HTR-8/SVneo (cell line): ENCODE measurements at places on chromosomes 6 and 20.

DNA sequence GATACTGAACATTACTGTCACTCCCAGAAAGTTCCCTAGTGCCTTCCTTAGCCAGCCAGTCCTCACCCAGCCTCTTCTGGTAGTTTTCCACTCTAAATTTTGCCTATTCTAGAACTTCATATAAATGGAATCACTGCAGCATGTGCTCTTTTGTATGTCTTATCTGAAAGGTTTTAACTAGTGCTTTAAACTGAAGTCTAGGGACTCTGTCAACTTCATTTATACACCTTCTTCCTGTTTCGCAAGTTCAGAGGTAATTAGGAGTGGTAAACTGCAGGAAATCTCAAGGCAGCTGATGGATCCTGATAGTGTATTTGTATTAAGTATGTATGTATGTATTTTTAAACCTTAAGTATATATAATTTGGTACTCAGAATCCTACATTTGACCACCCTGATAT is 94.3 kb downstream of the TCP11 start:
- DNase-seq, result no peak

DNA sequence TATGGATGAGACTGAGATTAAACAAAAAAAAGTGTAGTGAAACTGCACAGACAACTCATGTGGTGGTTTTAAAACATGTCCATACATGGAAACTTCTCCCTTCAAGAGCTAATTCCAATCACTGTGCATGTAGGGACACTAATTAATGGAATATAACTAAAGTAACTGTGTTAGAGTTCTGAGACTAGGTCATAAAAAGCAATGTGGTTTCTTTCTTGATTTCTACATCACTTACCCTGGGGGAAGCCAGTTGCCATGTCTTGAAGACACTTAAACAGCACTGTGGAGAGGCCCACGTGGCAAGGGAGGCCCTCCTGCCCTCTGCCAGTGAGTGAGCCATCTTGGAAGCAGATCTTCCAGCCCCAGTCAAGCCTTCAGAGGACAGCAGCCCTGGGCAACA is 118.2 kb upstream of the DST start:
- DNase-seq, result no peak

GRCh38 chr20:31712564-31713311 is 9.9 kb downstream of the BCL2L1 start:
- DNase-seq, result peak; percentile 64

- DNase-seq, result no peak
Measured at GRCh38 chr6:120608826-120609225, 725.5 kb downstream of the TBC1D32 start.

DNA sequence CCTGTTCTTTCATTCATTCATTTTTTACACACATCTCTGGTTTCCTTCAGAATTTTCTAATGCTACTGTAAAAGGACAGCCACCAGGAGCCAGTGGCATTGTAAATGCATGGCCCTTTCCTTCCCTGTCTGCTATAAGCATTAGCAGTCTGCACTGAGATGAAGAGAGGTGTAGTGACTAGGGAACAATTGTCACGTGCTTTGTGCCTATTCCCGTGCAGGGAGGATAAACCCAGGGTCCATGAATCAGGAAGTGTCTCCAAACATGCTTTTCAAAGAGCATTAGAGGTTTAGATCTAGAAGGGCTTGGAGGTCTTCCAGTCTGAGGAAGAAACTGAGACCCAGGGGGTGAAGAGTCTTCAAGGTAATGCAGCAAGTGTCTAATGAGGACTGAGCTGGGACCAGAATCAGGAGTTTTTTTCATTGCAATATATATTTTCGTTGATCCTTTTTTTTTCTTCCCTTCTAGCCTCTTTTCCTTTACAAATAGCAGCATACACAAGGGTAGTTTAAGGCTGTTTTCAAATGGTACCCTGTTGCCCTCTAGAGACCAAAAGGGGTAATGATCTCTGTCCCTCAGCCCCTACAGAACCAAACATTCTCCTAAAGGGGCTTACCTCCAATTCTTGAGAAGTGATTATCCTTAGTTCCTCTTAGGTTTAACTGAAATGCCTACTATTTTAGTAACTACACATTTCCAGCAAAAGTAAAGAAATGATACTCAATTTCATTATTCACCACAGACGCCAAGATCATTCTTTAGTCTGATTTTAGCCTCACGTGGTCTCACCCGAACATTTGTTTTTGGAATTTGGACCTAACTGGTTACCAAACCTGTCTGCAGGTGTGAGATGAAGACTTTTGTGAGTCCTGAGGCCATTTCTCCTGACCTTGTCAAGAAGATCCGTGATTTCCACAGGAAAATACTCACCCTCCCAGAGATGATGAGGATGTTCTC is 6.6 kb downstream of the TRIM15 start:
- DNase-seq, result peak; percentile 65

GRCh38 chr6:12698298-12698697 is 18.3 kb upstream of the PHACTR1 start:
- no peak for DNase-seq

DNA sequence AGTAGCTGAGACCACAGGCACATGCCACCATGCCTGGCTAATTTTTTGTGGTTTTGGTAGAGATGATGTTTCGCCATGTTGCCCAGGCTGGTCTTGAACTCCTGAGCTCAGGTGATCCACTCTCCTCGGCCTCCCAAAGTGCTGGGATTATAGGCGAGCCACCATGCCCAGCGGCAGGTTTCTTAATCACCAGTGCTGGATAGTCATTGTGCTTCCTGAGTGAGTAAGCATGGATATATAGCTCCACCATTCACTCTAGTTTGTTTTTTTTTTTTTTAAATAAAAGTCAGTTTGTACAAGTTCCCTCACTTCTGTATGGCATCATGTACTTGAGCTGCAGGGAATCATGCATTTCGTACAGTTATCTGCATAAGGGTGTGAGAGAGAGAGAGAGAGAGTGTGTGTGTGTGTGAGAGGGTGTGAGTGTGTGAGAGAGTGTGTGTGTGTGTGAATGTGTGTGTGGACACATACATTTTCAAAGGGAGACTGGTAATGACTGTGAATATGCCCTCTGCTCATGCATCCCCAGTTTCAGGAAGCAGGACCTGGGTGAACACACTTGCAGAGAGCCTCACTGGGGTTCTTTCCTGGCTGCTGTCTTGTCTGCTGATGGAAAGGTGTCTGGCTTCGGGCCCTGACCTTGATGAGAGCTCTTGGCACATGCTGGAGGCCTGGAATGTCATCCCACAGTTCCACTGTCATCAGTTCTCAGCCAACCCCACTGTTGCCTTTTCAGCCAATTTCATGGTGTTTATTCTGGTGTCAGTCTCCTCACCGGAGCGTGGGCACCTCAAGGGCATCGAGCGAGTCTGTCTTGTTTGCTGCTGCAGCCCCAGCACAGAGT is 65.0 kb upstream of the XRN2 start:
- no peak for DNase-seq

DNA sequence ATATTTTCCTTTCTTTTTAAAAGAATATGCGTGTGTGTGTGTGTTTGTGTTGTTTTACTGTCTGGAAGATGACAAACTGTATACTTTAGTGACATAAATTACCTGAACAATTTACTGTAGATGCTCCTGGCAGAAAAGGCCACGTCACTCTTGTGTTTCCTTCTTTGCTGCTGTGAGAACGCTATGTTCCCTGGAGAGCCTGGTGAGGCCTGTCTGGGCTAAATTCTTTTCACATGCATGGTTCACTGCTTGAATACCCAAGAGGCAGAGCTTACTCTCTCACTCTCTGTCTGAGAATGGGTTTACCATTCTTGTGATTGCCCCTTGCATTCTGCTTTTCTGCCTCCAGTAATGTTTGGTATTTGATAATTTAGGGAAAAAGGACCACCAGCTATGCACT is 64.3 kb downstream of the EDN1 start:
- DNase-seq, result no peak

DNA sequence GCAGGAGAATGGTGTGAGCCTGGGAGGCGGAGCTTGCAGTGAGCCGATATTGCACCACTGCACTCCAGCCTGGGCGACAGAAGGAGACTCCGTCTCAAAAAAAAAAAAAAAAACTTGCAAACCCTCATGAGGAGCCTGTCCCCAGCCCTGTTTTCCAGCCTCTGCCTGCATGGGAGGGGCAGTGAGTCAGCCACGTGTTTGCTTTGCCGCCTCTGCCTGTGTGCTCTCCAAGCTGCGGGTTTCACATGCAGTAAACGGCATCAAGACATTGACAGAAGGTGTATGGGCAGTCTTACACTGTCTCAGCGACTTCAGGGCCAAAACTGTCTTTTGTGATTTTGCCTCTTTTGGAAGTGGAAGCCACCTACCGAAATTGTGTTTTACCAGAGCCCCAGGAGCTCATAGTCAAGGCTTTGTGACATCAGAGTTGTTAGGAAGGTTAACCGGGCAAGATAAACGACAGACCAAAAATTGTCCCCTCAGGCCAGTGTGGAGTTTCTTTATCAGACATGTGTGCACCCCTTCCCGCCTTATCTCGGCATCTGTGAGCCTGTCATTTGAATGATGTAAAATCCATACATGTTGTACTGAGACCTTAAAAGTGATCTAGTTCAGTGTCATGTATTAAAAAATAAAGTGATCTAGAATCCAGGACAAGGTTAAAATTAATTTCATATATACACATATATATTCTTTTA is 52.9 kb downstream of the RPP40 start:
- no peak for DNase-seq

DNA sequence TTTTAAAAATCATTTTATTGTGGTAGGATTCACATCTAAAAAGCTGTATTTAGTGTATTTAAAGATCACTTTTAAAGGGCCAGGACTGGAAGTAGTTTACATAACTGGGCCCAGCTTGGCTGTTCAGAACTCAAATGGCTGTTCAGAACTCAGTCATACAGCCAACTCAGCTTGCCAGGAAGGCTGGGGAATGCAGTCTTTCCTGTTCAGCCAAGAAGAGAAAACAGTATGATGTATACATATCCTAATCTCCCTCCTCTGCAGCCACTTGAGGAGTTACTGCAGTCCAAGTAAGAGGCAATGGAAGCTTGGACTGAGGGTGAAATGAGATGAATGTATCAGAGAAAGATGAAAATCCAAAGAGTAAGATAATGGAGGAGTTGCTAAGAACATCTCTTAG is 24.6 kb downstream of the DSTN start:
- no peak for DNase-seq

GRCh38 chr20:2331106-2331505 is 35.3 kb downstream of the TGM3 start:
- DNase-seq, result no peak

GRCh38 chr6:37675100-37675499 is 22.6 kb downstream of the MDGA1 start:
- DNase-seq, result no peak

- no peak for DNase-seq
Measured at GRCh38 chr6:792662-793061, 99.7 kb upstream of the EXOC2 start.

DNA sequence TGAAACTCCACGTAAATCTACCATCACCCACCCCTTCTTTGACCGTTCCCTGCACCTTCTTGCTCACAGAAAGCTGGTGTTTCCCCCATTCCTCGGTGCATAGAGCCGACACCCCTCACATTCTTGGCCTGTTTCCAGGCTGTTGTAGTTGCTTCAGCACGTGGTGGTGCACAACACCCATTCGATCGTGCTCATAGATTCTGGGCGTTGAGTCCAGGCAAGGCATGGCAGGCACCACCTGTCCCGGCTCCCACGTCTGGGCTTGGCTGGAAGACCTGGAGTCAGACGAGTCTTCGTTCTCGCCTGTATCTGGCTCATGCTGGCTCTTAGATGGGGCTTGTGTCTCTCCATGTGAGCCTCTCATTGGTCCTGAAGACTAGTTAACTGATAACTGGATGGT is 100.6 kb downstream of the FAM120B start:
- no peak for DNase-seq

DNA sequence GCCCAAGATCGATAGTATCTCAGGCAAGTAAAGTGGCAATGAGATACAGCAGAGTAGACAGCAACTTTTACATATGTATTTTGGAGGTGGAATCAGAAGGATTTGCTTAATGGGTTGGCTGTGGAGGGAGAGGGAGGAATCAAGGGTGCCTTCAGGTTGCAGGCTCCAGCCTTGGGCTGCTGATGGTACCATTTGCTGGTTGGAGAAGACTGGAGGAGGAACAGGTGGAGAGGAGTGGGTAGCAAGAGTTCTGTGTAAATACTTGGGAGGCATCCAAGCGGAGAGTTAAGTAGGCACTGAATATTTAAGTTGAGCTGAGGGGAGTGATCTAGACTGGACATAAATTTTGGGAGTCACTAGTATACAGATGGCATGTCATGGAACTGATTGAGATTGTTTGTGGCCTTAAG is 5.2 kb downstream of the BICRAL start:
- DNase-seq, result no peak

DNA sequence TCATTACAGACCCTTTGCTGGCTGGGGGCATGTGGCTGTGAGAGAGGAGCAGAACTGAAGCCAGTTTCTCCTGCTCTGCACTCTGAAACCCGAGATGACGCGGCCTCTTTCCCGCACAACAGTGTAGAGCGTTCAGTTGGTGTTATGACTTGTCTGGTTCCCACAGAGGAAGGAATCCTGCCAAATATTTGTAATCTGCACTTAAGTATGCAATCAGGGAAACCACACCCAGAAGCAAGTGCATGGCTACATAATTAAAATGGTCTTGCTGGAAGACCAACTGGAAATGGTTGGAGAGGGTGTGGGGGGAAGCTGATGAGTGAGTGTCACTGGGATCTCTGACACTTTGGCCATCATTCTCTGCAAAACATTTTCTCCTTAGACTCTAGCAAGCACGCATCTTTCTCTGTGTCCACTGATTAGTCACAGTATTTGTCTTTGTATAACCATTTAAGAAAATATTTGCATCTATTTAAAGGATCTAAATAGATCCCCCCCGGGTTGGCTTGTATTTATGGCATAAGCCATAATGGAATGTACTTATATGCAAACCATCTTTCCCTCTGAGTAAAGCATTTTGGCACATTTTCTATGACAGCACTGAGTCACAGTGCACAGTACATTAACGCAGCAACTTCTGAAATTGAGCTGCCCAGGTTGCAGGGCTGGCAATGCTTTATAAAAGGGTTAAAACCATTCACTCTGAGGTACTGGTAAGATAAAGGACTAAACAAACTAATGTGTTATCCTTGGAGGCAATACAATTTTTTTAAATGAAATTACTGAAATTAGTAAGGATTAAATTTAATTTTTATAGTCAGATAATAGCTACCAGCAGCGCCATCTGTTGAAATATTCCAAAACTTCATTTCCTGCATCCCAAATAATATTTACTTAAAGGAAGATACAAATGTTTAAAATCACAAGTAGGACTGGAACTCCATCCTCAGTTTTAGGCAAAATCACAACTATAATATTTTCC is 76.7 kb downstream of the FOXC1 start:
- peak; percentile 45 for DNase-seq

- no peak for DNase-seq
Measured at GRCh38 chr6:155349129-155349528, 34.8 kb upstream of the TFB1M start.
